ENCODE measurements at places on chromosomes 1 and 21.
A peak's percentile ranks its signal among the peaks of the same experiment; 100 is the strongest.

DNA sequence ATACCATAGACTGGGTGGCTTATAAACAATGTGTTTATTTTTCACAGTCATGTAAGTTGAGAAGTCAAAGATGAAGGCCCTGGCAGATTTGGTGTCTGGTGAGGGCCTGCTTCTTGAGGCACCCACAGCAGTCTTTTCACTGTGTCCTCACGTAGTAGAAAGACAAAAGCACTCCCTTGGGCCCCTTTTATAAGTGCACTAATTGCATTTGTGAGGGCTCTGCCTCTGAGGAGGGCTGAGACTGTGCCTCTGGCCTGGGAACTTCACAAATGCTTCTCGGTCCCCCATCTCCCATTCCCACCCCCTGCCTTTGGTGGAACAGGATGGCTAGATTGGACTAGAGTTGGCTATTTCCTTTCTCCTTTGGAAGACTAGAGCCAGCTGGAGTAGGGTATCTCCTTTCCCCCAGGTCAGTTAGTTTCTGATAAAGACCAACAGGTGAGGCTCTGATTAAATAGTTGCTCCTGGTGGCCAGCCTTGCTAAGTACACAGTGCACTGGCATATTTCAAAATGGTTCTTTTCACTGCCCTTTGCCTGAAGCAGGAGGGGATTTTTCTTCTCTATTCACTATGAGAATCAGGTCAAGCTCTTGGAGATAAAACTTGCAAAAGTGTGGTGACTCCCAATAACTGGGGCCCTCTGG lies 82.9 kb downstream of the PLPPR4 start:
- DNase-seq: no peak

GRCh38 chr1:184380468-184380867 lies 6.4 kb upstream of the C1orf21 start:
- DNase-seq: no peak

- DNase-seq: no peak
Measured at GRCh38 chr1:17080880-17081279, 27.0 kb upstream of the SDHB start.

DNA sequence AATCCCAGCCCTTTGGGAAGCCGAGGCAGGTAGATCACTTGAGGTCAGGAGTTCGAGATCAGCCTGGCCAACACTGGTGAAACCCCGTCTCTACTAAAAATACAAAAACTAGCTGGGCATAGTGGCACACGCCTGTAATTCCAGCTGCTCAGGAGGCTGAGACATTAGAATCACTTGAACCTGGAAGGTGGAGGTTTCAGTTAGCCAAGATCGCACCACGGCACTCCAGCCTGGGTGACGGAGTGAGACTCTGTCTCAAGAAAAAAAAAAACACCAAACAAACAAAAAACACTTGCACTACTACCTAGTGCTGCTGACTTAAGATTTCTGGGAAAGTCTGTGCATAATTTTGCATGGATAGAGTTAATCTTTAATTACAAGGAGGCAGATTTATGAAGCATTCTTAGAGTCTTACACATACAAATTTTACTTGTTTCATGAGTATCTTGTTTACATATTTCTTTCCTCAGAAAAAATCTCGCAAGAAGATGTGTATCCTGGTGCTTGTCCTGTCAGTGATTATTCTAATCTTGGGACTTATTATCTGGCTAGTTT lies 8.7 kb upstream of the PPP1R8 start:
- no peak for DNase-seq

DNA sequence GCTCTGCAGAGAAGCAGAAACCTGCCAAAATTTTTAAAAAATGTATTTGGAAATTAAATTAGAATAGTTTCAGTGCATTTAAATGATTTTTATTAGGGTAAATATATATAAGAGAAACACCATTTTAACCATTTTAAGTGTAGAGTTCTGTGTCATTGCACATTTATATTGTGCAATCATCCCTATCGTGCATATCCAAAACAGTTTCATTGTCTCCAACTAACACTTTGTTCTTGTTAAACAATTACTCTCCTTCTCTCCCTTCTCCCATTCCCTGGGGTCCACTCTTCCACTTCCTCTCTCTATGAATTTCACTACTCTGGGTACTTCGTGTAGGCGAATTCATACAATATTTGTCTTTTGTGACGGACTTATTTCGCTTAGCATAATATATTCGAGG lies 6.0 kb upstream of the OR2L8 start:
- no peak for DNase-seq

DNA sequence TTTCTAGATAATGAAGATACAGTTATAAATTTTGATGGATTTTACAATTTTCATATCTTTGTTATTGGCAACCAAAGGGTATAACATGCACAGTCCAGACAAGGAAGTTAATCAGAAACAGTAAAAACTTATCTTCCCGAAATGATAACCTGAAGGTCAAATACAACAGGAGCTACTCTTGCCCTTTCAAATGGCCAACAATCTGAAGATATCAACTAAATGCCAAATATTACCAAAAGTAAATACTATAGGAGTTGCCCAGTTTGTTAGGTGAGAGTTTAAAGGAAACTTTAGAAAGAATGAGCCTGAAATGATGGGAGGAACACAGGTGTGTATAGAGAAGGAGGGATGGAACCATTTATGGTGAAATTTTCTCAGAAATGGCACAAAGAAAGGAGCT lies 153.2 kb downstream of the RGS7 start:
- no peak for DNase-seq

- no peak for DNase-seq
Measured at GRCh38 chr21:46078978-46079351, 18.9 kb upstream of the COL6A2 start.

DNA sequence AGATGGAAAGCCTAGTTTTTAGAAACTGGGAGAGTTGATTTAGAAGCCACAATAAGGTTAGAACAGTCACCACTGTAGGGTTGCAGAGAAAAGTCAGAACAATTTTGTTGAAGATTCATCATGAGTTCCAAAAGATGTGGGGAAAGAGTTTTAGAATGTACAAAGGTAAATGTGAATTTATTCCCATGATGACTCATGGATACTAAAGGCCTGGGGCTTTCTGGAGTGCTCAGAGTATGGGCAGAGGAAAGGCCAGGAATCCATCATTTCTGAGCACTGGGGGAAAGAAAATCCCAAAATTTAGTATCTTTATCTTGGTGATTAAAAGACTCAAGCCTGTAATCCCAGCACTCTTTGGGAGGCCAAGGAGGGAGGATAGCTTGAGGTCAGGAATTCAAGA lies 17.8 kb downstream of the YBX1 start:
- no peak for DNase-seq

GRCh38 chr1:92442351-92442750 lies 44.4 kb downstream of the GFI1 start:
- no peak for DNase-seq

GRCh38 chr1:111199329-111199728 lies 1.1 kb downstream of the DENND2D start:
- no peak for DNase-seq

DNA sequence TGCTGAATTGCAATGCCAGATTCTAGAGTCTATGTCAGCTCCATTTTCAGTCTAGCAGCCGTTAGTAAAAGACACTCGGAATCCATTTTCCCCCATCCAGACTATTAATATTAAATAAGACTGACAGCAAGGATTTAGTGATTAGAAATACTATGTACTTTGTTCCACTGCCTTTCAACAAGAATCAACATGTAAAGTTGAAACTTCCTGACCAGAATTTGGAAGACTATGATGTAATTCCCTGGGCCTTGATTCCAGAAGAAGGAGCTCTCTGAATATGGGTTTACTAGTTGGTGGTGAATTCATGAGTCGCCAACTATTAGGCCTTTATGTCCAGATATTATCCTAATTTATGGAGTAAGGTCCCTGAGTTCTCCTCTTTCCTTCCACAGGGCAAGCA lies 24.8 kb downstream of the KDM1A start:
- no peak for DNase-seq

GRCh38 chr1:56335394-56335793 lies 244.0 kb downstream of the PLPP3 start:
- no peak for DNase-seq

- no peak for DNase-seq
Measured at GRCh38 chr1:215380566-215380965, 186.5 kb upstream of the KCTD3 start.

DNA sequence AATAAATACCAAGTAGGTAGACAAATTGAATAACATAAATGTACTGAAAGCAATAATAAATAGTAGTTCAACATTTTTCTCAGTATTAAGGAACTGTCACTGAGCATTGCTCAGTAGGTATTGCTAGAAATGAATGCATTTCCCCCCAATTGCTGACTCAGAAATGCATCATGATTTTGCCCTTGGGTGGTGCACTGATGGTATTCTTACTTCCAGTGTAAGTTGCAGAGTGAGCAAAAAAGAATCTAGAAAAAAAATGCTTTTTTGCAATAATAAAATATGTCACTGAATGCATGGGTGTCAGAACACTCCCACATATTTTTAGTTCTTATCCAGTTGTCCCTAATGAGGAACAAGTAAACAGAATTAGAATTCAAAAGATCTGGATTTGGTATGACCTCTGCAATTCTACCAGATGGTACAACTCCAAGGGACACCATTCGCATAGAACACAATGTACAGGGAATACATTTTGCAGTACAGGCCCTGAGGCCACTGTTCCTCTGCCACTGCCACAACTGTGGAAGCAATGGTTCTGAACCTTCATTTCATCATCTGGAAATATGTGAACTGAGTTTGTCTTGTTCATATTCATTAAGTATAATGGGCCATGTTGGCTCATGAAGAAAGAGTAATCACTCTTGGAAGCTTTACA lies 78.0 kb downstream of the ATP6V1G3 start:
- DNase-seq: no peak

DNA sequence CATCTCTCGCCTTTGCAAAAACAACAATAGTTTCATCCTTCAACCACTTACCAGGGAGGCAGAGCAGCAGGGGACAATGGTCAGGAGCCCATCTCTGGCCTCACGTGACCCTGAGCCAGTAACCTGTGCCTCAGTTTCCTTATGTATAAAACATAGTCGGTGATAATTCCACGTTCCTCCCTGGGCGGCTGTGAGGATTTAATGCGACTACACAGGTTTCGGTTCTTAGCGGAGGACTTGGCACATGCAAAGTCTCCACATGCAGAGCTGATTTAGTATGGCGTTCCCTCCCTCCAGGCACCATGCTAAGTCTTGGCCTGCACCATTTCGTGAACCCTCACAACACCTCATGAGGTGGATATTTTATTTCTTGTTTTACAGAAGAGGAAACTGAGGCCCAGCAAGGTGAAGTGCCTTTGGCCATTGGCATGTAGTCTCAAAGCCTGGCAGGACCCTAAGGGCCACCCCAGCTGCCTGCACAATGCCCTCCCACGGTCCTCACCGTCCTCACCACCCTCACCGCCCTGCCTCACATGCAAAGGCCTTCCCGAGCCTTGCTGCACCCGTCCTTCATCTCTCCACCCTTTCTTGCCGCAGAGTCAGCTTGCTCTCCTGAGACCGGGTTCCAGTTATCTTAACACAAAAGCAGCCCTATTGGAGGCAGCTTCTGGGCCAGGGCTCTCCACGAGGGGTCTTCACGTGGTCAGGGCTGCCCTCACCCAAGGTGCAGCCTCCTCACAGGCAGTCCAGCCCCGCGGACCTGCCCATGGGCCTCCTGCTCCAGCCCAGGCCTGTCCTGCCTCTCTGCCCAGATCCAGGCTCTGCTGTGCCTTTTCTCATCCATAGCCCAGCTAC lies 48.9 kb downstream of the SYF2 start:
- no peak for DNase-seq

- no peak for DNase-seq
Measured at GRCh38 chr1:11906870-11907269, 19.4 kb downstream of the KIAA2013 start.

GRCh38 chr1:35557118-35557610 lies at the start of gene KIAA0319L:
Gene KIAA0319L (minus strand): TSS chr1:35557403. CDS start chr1:35554491, 2,912 bp downstream.
- DNase-seq: no peak

- no peak for DNase-seq
Measured at GRCh38 chr1:231776757-231777062, 150.1 kb downstream of the DISC1 start.

- DNase-seq: peak; percentile 52
Measured at GRCh38 chr1:183655562-183656075, 2.5 kb upstream of the APOBEC4 start.

DNA sequence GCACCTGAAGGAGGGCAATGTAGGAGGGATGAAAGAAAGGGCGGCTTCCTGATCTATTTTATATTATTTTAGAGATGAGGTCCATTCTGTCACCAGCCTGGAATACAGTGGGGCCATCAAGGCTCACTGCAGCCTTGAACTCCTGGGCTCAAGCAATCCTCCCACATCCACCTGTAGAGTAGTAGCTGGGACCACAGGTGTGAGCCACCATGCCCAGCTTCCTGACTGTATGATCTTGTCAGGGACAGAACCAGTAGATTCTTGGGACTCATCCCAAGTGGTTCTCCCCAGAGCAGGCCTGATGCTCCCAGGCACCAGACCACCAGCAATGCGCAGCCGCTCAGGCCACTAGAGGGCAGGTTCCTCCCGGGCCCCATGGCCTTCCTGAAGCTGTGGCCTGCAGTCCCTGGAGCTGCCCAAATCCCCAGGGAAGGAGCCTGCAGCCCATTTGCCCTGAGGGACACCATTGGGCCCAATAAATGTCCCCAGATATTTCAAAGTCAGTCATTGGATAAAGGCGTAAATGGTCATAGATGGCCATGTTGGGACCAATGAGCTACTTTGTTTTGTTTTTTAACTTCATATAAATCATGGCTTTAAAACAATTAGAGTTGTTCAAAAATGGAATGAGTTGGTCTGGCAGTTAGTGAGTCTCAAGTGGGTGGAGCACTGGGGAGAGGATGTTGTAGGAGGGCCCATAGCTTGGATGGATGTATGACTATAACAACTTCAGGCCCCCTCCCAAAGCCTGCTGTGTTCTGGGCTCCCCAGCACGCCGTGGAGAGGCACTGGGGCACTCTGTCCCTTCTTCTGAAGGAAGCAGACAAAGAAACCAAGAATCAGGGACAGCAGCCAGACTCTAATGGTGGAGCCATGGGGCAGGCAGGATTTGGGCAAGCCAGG lies 44.7 kb upstream of the GOLT1A start:
- peak; percentile 12 for DNase-seq

DNA sequence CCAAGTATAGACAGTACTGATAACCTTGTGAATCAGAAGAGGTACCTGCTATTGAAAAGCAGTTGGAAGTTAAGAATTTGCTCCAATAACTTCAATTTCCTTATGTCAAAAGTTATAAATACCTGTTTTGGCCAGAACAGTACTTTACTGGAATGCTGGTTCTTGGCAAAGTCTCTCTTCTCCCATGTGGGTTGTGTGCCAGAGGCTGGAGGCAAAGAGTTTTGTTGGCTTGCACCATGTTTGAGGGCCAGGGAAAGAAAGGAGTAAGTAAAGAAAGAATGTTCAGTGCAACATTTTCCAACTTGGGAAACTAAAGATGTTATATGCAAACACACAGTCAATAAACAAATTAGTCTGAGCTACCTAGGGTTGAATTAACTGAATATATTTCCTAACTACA lies 67.0 kb upstream of the DYNLT5 start:
- no peak for DNase-seq
